ENCODE measurements at places on chromosomes 3 and 15. TPM values are rescaled to one million over a fixed set of nuclear protein-coding genes. Genes with fewer than 3 reads are reported as not detected.

DNA sequence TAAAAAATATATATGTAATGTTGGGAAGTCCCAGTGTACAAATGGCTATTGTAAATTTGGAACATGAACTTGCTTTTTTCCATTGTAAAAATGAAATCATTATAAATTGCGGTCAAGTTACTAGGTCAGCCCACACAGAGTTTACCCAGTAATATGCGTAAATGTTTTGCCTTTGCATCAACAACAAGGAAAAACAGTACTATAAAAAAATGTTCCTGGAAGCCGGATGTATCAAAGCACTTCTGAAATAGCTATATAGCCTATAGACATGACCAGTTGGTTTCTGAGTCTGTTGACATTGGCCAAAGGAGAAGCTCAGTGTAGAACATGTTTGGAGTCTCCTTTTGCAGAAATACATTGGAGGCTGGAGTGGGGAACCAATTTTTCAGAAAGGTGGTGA, 23.2 kb downstream of the CTNNB1 start:
- no peaks in the 10 kb centered on the region for H3K36me3 ChIP-seq
- no peak for DNase-seq
- H3K4me1 ChIP-seq: peaks cover 14% of the 10 kb centered on the region
- no peak overlapping the region for H3K4me3 ChIP-seq

DNA sequence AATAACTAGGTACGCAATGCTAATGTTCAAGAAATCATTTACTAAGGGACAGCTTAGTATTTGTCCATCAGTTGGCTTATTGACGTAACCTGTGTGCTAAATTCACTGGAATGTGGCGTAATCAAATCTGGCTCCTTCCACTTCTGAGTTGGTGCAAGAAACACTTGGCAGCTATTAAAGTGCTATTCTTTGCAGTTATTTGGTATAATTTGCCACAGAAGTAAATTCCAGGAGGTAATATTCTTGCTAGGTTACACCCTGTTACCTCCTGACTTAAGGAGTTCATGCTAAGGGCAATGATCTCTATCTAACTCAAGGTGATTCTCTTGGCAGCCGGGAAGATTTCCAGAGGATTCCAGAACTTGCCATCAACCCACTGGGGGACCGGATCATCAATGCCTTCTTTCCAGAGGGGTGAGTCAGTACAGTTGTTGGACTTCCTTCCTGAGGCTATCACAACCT, 25.5 kb downstream of the CHP1 start:
- no peak for DNase-seq
- H3K4me1 ChIP-seq: no peaks in the 10 kb centered on the region
- no peak overlapping the region for H3K27ac ChIP-seq
- H3K36me3 ChIP-seq: no peaks in the 10 kb centered on the region

GRCh38 chr15:38930851-38931572, 366.4 kb upstream of the RASGRP1 start:
- no peak for DNase-seq
- no peaks in the 10 kb centered on the region for H3K4me1 ChIP-seq
- H3K27ac ChIP-seq: no peak overlapping the region
- no peaks in the 10 kb centered on the region for H3K36me3 ChIP-seq
- H3K27me3 ChIP-seq: no peaks in the 10 kb centered on the region
- H3K4me3 ChIP-seq: no peak overlapping the region

GRCh38 chr15:56931639-56932508, 13.4 kb downstream of the TCF12 start:
- H3K4me3 ChIP-seq: no peak overlapping the region
- no peak overlapping the region for H3K27ac ChIP-seq
- H3K27me3 ChIP-seq: no peaks in the 10 kb centered on the region
- peaks cover 7% of the 10 kb centered on the region for H3K4me1 ChIP-seq
- DNase-seq: no peak
- H3K36me3 ChIP-seq: no peaks in the 10 kb centered on the region

DNA sequence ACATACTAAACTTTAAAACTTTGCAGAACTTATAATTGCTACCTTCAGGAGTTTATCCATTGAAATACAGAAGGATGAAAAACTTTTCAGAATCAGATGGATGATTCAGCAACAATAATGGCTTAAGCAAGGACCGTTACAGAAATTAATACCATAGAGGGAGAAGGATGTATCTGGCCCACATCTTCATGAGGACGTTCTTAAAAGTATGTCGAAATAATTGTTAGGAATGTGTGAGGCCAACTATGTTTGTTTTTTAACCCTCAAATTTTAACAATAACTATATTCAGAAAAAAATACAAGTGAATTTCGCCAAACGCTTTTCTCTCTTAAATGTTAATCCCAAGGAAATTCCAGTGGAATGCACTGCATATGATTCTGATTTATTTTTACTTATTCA, 105.2 kb upstream of the EPHA3 start:
- no peak overlapping the region for H3K4me3 ChIP-seq
- H3K36me3 ChIP-seq: no peaks in the 10 kb centered on the region
- H3K4me1 ChIP-seq: no peaks in the 10 kb centered on the region
- DNase-seq: no peak
- no peaks in the 10 kb centered on the region for H3K27me3 ChIP-seq
- H3K27ac ChIP-seq: no peak overlapping the region

DNA sequence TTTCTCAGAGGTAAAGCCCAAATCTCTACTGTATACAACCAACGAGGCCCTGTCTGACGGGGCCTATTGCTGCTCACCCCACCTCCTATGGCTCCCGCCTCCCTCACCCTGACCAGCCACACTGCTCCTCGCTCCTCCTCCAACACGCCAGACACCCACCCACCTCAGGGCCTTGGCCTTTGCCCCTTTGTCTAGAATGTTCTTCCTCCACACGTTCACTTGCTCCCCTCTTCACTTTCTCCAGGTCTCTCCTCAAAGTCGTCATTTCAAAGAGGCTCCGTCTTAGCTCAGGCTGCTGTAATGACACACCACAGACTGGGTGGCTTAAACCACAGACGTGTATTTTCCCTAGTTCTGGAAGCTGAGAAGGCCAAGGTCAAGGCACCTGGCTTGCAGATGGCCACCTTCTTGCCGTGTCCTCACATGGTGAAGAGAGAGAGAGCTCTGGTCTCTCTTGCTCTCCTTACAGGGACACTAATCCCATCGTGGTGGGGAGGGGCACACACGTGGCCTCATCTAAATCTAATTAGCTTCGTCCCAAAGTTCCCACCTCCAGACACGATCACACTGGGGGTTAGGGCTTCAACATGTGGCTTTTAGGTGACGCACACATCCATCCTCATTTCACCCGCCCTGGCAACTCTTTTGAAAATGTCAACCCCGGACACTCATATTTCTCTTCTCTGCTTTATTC, 98.2 kb downstream of the TLE3 start:
- H3K36me3 ChIP-seq: no peaks in the 10 kb centered on the region
- no peak overlapping the region for H3K4me3 ChIP-seq
- DNase-seq: no peak
- no peak overlapping the region for H3K27ac ChIP-seq

DNA sequence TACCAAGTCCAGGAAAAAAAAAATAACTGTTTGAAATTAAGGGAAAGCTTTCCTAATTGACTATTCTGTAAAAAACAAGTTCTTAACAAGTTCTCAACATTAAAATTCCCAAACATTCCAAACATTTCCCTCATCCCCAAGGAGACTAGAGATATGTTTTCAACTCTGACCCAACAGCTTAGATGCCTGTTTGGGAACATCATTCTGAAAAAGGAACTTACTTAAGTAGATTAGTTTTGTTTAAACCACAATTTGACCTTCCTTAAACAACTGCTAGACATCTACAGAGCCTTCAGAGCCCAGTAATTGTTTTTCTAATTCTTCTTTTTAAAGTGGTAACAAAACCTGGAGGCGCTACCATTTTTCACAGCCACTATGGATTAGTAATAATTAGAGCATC, 12.8 kb downstream of the UBR1 start:
- no peaks in the 10 kb centered on the region for H3K36me3 ChIP-seq
- H3K4me3 ChIP-seq: no peak overlapping the region
- DNase-seq: no peak
- H3K4me1 ChIP-seq: peaks cover 4% of the 10 kb centered on the region
- no peaks in the 10 kb centered on the region for H3K27me3 ChIP-seq

- no peaks in the 10 kb centered on the region for H3K4me1 ChIP-seq
- no peak for DNase-seq
- no peak overlapping the region for H3K4me3 ChIP-seq
- no peaks in the 10 kb centered on the region for H3K27me3 ChIP-seq
Measured at GRCh38 chr3:190485830-190486532, 27.9 kb upstream of the IL1RAP start.

- no peaks in the 10 kb centered on the region for H3K4me1 ChIP-seq
- H3K4me3 ChIP-seq: no peak overlapping the region
- no peaks in the 10 kb centered on the region for H3K36me3 ChIP-seq
- no peaks in the 10 kb centered on the region for H3K27me3 ChIP-seq
Measured at GRCh38 chr15:82297546-82297945, 34.9 kb downstream of the SAXO2 start.

DNA sequence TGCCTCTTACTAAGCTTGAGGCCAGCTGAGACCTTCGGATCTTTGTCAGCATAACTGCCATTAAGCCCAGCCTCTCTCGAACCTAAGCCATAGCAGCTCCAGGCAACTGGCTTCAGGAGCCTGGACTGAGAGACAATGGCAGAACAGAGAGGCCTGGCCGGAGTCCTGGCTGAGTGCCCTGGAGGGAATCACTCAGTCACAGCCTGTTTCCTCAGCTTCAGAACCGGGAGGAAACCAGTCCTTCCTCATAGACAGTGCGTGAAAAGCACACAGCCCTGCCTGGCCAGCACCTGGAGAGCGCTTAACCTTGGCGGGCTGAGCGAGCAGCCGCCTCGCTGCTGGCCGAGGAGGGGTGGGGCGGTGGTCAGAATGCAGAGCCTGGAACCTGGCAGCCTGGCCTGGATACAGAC, 21.6 kb downstream of the RNU5B-1 start:
- H3K4me3 ChIP-seq: no peak overlapping the region
- DNase-seq: no peak
- H3K27me3 ChIP-seq: no peaks in the 10 kb centered on the region
- peaks cover 6% of the 10 kb centered on the region for H3K4me1 ChIP-seq
- H3K27ac ChIP-seq: no peak overlapping the region

DNA sequence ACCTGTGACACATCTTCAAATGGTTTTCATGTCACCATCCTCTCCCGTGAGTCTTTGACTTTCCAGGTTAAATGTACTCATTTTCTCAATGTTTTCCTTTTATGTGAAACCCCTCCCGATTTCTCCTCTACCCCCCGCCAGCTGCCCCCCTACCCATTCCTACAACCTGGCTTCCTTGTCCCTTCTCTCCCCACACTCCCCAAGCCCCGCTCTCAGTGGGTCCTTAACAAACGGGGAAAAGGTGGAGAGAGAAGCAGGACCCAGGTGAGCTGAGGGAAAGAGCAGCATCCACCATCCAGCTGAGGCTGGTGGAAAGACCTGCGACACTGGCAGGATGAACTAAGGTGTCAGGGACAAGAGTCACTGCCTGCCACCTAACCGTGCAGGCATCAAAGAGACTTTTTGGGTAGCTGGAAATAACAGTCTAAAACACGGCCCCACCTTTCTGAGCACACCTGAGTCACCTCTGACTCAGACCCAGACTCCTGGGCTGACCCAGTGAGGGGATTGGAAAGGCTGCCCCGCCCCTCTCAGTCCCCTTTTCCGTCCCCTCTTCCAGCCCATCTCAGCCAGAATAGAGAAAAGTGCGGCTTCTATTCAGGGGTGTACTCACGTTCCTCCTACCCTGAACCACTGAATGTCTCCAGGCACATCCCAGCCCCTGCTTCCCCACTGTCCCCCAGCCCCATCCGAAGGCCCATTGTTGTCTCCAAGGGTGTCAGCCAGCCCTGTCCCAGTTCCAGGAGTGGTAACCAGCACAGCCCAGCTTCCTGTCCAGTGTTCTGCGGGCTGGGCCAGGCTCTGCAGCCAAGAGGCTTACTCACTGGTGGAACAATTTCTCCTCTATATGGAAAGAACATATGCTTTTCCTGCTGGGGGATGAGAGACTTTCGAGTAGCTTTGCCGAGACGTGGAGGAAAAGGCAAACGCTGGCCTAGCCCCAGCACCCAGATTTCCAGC, 20.4 kb downstream of the ISG20 start:
- no peaks in the 10 kb centered on the region for H3K4me1 ChIP-seq
- H3K36me3 ChIP-seq: no peaks in the 10 kb centered on the region
- H3K27ac ChIP-seq: no peak overlapping the region
- no peaks in the 10 kb centered on the region for H3K27me3 ChIP-seq

DNA sequence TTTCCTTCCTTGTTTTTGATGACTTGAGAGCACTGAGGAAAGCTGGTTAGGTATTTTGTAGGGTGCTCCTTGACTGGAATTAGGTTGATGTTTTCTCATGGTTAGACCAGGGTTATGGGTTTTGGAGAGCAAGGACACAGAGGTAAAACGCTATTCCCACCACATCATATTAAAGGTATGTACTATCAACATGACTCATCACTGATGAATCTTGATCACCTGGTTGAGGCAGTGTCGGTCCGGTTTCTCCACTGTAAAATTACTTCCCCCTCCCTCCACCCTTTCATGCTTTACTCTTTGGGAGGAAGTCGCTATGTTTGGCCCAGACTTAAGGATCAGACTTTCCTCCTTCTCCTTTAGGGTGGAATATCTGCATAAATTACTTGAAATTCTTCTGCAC, 201.6 kb downstream of the EDEM1 start:
- DNase-seq: no peak
- H3K27ac ChIP-seq: no peak overlapping the region
- H3K4me3 ChIP-seq: no peak overlapping the region
- no peaks in the 10 kb centered on the region for H3K4me1 ChIP-seq
- H3K36me3 ChIP-seq: no peaks in the 10 kb centered on the region
- no peaks in the 10 kb centered on the region for H3K27me3 ChIP-seq

- H3K4me3 ChIP-seq: no peak overlapping the region
- H3K36me3 ChIP-seq: no peaks in the 10 kb centered on the region
- no peak for DNase-seq
Measured at GRCh38 chr15:88104357-88104756, 152.2 kb downstream of the NTRK3 start.

- H3K4me3 ChIP-seq: no peak overlapping the region
- H3K27ac ChIP-seq: no peak overlapping the region
- no peak for DNase-seq
- H3K27me3 ChIP-seq: no peaks in the 10 kb centered on the region
- no peaks in the 10 kb centered on the region for H3K36me3 ChIP-seq
- H3K4me1 ChIP-seq: peaks cover 13% of the 10 kb centered on the region
Measured at GRCh38 chr3:128322030-128323022, 144.4 kb downstream of the DNAJB8 start.

CATSPER2 gene
- 10.2 TPM for total RNA-seq

KLHL40 gene
- not detected for total RNA-seq

SOX14 gene
- total RNA-seq: not detected

ENTPD3 gene
- total RNA-seq: 2.0 TPM

GXYLT2 gene
- 43.7 TPM for total RNA-seq

CCDC50 gene
- 78.0 TPM for total RNA-seq

CYP1A2 gene
- total RNA-seq: not detected

MST1R gene
- total RNA-seq: 2.2 TPM

EIF4E3 gene
- 13.0 TPM for total RNA-seq
